ENCODE measurements at places on chromosomes 11 and 22. TPM values are rescaled to one million over a fixed set of nuclear protein-coding genes. Genes with fewer than 3 reads are reported as not detected.

- DNase-seq: no peak
These were observed 30.1 kb upstream of the NOX4 start for GRCh38 chr11:89521294-89521693.

DNA sequence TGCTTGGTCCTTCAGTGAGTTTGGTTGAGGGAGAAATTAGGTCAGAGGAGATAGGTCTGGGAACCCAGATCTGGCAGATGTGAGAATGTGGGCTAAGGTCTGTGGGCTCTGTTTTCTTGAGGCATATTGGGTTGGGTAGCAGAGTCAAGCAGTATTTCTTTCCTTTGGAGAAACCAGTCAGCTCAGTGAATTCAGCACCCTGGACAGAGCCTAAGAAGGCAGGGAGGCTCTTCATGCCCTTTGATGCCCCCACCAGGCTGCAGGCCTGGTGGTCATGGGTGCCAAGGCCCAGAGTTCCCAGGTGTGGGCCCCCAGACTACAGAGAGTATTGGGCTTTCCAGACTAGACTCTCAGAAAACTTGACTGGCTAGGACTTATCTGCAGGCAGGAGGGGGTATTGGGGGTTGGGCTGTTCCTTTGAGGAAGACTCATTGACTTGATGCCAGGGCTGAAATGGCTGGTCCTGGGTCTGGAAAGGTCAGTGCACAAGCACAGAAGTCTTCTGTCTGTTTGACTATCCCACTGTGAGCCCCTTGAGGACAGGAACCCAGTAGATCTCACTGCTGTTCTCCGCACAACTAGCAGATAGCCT, 45.3 kb upstream of the NECTIN1 start:
- DNase-seq: no peak

PAX6 gene
- not detected for total RNA-seq

DNA sequence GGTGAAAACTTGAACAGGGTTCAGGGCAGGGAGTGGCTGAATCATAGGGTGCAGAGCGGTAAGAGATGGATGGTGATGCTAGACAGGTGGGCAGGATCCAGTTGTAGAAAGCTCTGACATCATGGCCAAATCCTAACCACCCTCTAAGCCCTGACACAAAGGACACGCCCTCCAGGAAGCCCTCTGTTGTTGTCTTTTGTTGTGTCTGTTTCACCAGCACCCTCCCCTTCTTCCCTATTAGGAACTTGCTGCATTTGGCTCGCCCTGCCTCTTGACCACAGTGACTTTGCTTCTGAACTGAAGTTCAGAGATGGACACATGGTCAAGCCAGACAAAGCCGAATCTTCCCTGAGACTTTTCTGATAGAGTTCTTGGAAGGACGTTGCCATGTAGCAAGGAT, 14.2 kb upstream of the APOL6 start:
- peak; percentile 33 for DNase-seq

DNA sequence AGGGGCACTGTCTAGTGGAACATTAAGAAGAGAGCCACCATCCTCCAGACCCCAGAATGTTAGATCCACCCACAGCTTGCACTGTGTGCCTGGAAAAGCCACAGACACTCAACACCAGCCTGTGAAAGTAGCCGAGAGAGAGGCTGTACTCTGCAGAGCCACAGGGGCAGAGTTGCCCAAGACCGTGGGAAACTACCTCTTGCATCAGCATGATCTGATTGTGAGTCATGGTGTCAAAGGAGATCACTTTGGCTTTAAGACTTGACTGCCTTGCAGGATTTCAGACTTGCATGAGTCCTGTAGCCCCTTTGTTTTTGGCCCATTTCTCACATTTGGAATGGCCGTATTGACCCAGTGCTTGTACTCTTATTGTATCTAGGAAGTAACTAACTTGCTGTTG, 115.9 kb upstream of the CCDC179 start:
- no peak for DNase-seq

- DNase-seq: no peak
These were observed 110.8 kb downstream of the MTNR1B start for GRCh38 chr11:93080146-93080759.

GRCh38 chr11:114784216-114784615, 105.9 kb downstream of the NXPE2 start:
- DNase-seq: no peak

CABP7 gene
- 0.25 TPM for total RNA-seq

DNA sequence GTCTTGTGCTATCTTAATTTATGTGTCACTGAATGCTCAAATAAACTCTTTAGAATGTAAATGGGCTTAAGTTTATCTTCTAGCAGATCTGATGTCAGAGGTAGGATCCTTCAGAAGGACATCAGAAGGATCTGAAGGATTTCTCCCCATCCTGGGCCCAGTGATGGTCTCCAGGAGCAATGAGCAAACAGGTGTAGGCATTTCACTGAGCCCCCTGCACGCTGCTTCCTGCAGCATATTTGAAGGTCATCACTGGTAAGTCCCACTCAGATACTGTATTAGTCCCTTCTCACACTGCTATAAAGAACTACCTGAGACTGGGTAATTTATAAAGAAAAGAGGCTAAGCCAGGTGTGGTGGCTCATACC, 4.5 kb downstream of the GSTP1 start:
- DNase-seq: no peak

DNA sequence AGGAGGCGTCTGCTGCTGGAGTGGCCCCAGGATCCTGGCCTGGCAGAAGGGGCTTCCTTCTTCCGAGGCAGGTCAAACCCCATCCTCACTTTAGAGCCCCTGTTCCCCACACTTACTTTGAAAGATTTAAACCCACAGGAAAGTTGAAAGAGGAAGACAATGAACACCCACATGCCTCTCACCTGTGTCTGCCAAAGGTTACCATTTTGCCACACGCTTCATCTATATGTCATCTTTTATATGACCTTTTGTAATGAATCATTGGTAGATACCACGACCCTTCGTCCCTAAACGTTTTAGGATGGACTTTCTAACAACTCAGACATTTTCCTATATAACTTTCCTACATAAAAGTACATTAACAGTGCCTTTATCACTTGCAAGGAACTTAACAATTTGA, 39.8 kb upstream of the BID start:
- DNase-seq: no peak

BEST1 gene
- total RNA-seq: 0.08 TPM

GRCh38 chr11:11446967-11447366, 93.9 kb upstream of the CSNK2A3 start:
- no peak for DNase-seq

- DNase-seq: no peak
These were observed 2.1 kb downstream of the TNNI2 start for GRCh38 chr11:1840780-1841480.

GRCh38 chr11:294780-295179, 4.5 kb downstream of the IFITM5 start:
- no peak for DNase-seq

DNA sequence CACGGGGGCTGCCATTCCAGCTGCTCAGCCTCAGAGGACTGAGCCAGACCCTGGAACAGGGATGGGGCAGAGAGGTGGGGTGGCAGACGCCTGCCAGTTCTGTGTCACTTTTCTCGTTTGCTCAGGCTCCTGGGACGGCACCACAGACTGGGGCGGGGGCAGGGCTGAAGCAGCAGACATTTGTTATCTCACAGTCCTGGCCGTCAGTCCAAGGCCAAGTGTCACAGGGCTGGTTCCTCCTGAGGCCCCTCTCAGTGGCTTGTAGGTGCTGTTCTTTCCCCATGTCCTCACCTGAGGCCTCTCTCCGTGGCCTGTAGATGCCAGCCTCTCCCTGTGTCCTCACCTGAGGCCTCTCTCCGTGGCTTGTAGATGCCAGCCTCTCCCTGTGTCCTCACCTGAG, 24.7 kb downstream of the TPCN2 start:
- no peak for DNase-seq

DNA sequence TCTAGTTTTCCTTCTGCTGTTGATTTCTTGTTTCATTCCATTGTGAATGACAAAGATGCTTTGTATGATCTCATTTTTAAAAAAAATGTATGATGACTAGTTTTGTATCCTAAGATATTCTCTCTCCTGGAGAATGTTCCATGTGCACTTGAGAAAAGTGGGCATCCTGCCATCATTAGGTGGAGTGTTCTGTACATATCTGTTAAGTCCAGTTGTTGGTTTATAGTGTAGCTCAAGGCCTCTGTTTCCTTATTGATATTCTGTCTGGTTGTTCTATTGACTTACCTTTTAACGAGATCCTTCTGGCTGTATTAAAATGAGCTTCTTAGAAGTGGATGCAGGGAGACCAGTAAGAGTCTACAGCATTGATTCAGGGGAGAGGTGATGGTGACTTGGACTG, 35.2 kb downstream of the SGSM1 start:
- no peak for DNase-seq

FJX1 gene
- total RNA-seq: not detected

GRCh38 chr11:2643746-2644145, 56.0 kb downstream of the KCNQ1OT1 start:
- no peak for DNase-seq

DNA sequence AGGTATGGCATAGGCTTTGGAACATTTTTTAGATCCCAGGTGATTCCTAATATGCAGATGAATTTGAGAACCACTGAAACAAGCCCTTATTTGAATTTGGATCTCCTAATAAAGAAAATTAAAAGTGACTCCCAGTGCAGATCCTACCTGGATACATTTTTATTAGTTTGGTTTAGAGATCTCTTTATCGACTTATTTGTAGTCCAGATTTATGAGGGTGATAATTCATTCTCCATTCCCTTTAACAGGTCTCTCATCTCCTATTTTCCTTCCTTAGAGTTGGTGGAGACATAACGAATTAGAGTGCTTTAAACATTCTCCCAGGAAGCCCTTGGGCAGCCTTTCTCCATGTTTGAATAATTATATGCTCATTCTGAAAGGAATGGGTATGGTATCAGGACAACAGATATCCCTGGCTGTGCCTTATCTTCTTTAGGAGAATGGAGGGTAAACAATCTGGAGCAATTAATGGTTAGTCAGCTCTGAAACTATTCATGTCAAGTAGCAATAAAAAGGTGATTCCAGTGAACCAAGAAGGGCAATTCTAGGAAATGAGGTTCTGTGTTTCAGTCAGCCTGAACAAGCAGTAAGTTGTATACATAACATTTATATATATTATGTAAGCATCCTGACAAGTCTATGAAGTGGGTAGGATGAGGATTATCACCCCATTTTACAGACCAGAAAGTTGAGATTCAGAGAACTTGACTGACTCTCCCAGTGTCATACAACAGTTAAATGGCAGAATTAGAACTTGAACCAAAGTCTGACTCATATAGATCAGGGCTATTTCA, 53.9 kb upstream of the RCE1 start:
- no peak for DNase-seq

TRIM49C gene
- total RNA-seq: not detected

GRCh38 chr11:23359297-23359696, 499.0 kb upstream of the CCDC179 start:
- DNase-seq: no peak

DNA sequence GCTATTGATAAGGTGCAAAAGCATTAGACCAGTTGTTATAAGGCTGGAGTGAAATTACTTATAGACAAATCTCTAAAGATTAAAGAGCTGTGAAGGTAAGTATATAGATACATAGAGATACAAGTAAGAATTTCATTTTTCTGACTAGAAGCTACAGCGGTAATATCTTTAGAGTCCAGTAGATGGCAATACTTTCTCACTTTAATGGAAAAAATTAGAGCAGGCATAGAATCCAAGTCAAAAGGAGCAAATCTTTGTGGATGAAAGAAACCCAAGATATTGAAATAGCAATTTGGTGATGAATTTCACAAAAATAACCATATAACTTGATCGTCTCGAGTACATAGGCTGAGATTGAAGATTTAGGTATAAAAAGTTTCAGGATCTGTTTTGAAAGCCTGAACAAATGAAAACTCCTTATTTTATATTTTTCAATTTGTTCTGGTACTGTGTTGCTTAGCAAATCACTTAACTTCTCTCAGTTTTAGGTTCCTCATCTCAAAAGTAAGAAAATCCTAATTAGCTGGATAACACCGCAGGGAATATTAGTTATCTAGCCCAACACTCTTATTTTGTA, 81.9 kb downstream of the UVRAG start:
- no peak for DNase-seq

DNA sequence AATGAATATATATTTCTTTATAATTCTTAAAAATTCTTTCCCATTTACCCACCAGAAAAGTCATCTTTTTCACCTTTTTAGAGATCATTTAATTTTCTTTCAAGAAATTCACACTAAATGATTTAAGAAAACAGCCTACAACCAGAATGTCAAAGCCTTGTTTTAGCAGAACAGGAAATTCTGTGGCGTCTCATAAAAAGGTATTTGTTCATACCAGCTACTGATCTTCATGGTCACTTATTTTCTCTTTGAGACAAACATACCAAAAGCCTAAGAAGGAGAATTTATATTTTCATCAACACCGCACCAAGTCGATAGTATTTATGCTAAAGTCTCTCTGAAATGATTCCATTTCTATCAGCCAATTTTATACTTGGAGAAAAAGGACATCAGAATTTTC, 105.3 kb downstream of the ETS1 start:
- no peak for DNase-seq

- no peak for DNase-seq
These were observed 46.2 kb downstream of the SHANK2 start for GRCh38 chr11:71206186-71206585.

- no peak for DNase-seq
These were observed 248.8 kb downstream of the RAB38 start for GRCh38 chr11:87926250-87926970.

GRCh38 chr22:20118300-20119020, 1.4 kb upstream of the TRMT2A start:
- no peak for DNase-seq

RTN4R gene
- 1.1 TPM for total RNA-seq

RFPL3 gene
- total RNA-seq: not detected

POU2AF2 gene
- total RNA-seq: not detected

TMEM25 gene
- total RNA-seq: 11.3 TPM

DNA sequence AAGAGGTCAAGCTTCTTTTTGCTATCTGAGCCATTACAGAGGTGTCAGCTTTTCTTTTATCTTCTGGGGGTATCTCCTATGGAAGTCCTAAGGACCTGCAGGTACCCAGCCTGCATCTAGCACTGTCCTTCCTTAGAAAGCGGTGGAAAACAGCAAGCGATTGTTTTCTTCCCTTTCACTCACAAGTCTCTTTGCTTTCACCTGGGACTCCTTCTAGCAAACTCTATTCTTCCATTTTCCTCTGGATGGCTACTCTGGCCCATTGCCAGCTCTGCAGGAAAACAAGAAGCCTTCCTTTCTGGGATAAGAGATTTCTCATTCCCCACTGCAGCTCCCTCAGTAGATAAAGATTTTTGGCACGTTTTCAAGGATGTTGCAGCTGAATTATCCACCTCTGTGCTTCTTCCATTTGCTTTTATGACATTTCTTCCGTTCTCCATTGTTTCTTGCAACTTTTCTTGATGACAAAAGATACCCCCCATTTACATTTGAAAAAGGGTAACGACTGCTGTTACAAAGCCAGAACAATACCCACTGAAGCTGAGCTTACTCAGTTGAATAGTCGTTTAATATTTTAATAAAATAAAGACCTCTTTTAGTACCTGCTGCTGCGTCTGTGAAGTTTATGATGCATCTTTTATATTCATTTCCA, 40.2 kb upstream of the BDNF start:
- no peak for DNase-seq

GRCh38 chr22:32717337-32718240, 83.9 kb upstream of the TIMP3 start:
- no peak for DNase-seq

SYCE3 gene
- total RNA-seq: not detected

GGT1 gene
- 6.5 TPM for total RNA-seq

GRCh38 chr11:67439321-67440228, 2.1 kb upstream of the PTPRCAP start:
- DNase-seq: peak; percentile 60
